Activated CD4-positive, alpha-beta T cell treated with anti-CD3 and anti-CD28 coated beads, Interleukin-2, amount 10 ng/mL, durations not matched to agents 7 days and 5 days (primary cell): ENCODE measurements at places on chromosomes 6 and 20.

GRCh38 chr6:782141-782540 lies 89.2 kb upstream of the EXOC2 start:
- no peak for DNase-seq

DNA sequence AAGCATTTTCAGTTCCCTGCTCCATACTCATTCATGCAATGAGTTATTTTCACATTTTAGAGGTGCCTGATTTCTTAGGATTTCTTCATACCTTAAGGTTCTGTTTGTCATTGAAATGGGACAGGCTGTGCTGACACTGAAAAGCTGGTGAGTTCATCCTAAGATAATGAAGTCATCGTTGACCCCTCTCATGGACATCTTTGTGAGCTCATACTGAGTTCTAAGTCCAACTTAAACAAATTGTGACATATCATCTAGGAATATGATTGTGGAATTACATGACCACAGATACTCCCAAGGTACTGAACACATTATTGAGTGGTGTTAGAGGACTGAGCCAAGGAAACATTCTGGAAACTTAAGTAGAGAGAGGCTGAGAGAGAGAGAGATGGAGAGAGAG lies 224.8 kb upstream of the JAG1 start:
- no peak for DNase-seq

DNA sequence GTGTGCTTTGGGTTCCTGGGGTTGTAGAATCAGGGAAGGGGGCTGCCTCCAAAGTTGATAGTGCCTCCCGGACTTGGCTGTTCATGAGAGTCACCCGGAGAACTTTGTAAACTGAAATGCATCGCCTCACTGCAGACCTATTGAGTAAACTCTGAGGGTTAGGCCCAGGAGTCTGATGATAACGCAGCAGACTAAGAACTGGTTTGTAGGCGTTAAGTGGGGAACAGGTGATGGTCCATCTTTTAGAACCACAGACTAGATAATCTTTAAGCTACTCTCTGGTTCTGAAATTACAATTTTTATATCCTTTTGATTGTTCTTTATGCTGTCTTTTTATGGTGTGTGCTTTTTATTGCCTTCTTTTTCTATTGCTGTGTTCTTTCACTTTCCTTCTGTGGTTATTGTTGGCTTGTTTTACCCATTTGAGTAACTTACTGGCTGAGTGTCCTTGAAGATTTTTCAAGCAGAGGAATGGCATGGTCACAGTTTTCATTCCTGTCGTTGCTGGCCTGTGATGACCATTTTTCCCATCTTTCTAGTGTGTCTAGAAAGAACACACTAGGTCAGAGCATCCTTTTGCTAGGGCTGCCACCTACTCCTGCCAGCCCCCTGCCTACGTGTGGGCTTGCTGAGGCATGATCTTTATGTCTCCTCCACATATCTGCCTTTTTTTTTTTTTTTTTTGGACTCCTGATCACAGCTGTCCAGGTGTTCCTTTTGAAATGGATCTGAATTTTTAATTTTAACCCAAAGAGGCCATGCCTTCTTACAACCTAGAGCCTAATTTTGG lies 30.9 kb downstream of the LRRC1 start:
- DNase-seq = no peak

GRCh38 chr20:24488800-24489175 lies 19.4 kb downstream of the SYNDIG1 start:
- DNase-seq = no peak

DNA sequence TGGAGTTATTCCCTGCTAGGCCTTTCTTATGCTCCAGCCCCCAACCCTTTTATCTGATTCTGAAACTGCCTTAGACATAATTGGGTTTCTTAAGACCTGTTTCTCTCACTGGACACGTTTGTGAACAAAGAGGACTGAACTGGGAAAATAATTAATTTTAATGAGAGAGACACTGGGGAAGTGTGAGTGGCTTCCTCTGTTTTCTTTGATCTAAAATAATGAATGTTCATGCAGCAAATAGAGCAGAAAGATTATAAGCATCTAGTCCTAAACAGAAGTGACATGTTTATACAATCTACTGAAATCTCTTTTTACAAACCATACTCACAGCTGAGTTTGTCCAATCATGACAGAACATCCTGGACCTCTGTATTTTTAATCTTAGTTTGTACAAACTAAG lies 157.6 kb downstream of the SH3BGRL2 start:
- DNase-seq = no peak

DNA sequence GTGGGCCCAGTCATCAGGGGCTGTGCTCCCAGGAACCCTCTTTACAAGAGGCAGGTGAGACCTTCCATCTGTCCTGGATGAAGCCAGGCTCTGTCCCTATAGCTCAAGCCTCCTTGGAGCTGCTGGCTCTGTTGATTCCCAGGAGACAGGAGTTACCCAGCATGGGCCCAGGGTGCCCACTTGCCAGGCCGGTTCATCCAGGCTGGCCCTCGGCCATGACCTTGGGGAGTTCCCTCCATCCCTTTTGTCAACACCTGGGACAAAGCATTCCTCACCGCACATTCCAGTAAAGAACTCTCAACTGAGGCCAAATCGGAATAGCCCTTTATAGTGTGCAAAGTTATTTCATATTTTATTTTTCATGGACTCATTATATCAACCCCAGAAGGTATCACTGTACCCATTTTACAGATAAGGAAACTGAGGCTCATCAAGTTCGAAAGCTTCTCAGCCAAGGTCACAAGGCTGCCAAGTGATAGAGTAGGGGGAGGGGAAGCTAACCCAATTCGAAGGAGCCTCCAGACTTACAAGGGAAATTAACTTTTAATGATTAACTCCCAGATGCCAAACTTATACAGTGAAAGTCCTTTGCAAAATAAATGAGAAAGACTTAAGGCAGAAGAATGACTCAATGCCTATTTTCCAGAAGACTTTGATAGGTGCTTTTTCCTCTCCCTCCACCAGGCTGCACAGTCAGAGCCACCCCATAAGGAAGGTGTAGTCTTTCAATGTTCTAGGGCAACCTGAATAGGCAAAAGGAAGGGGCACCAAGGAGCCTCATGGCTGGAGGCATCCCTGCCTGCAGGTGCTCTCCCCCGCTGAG lies 18.5 kb downstream of the SDC4 start:
- no peak for DNase-seq

- no peak for DNase-seq
These were observed 130.5 kb downstream of the EDN1 start for GRCh38 chr6:12420626-12421025.

GRCh38 chr6:24606200-24606930 lies 39.6 kb downstream of the KIAA0319 start:
- DNase-seq = no peak

- peak; percentile 50 for DNase-seq
These were observed 646.3 kb downstream of the UTRN start for GRCh38 chr6:144931172-144932035.

DNA sequence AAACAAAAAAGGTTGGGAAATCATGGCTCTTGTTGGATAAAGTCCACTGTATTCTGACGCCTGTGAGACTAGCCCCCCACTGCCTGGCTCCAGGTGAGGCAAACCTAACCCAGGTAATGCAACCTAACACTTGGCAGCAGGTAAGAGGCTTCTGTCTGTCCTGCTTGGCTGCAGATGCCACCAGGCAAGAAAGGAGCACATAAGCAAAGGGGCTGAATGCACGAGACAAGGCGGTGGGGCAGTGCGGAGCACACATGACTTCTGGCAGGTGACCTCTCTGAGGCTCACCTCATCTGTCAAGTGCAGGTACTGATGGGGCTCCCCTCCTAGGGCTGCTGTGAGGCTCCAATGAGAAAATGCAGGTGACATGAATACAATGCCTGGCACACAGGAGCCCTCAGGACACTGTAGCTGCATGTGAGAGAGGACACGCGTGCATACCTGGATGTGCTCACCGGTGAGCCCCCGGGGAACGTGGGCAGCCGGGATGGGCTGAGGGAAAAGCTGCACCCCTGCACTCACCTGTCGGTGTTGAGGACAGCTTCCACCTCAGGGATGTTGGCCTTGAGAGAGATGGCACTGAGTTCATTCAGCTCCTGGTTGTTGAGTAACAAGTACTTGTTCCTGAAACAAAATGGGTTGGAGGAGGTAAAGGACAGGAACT lies 54.1 kb downstream of the MYH7B start:
- DNase-seq = no peak

DNA sequence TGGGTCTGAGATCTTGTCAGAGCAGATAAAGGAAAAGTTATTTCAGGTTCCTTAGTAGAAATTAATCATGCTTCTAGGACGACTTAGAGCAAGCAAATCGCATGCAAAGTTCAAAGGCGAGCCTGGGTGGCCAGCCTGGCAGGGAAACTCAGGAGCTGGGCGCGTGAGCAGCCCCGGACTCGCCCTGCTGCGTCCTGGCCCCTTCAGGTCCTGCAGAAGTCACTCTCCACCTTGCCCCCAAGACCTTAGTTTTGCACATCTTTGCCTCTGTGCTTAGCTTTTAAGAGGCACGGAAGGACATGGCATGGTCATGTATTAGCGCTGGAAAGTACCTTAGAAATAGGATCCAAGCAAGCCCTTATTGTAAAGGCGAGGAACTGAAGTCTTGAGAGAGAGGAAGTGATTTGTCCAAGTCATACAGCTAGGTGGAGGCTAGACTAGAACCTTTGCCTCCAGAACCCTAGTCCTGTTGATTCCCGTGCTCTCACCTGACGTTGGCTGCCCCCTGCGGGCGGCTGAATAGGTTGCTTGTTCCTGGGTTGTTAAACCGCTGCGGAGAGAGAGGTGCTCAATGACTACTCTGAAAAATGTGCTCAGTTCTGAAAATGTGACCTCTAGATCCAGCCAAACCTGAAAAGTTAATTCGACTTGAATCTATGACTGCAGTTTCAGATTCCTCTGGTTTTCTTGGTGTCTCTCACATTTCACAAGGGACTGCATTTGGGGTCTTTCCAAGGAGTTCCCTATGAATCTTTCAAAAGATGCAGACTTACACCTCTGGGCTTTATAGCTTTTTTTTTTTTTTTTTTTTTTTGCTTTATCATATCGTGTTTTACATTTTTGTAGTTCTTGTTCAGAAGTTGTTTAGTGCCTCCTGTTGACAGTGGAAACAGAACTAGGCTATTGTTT lies 2.7 kb downstream of the MYB start:
- DNase-seq = peak; percentile 88

DNA sequence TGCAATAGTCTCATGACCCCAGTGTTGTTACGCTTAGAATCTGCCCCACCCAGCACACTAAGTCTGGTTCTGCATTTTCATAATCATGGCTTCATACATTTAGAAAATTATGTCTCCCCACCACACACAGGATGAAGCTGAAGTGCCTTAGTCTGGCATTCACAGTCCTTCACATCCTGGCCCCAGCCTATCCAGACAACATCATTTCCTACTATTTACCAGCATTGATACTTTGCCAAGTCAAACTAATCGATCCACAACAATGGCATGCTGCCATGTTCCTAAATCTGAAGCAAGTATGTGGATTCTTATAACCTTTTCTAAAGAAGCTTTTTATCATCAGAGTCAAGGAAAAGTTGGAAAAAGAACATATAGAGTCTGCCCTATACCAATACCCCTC lies 132.4 kb upstream of the FBXL4 start:
- DNase-seq = no peak
